ENCODE measurements at places on chromosomes 6 and 20.

GRCh38 chr20:13312300-13312699, 91.2 kb downstream of the ISM1 start:
- no peak for DNase-seq

- no peak for DNase-seq
Measured at GRCh38 chr6:160863782-160864181, 127.8 kb upstream of the MAP3K4 start.

- DNase-seq = no peak
Measured at GRCh38 chr20:2122936-2123335, 21.3 kb downstream of the STK35 start.

DNA sequence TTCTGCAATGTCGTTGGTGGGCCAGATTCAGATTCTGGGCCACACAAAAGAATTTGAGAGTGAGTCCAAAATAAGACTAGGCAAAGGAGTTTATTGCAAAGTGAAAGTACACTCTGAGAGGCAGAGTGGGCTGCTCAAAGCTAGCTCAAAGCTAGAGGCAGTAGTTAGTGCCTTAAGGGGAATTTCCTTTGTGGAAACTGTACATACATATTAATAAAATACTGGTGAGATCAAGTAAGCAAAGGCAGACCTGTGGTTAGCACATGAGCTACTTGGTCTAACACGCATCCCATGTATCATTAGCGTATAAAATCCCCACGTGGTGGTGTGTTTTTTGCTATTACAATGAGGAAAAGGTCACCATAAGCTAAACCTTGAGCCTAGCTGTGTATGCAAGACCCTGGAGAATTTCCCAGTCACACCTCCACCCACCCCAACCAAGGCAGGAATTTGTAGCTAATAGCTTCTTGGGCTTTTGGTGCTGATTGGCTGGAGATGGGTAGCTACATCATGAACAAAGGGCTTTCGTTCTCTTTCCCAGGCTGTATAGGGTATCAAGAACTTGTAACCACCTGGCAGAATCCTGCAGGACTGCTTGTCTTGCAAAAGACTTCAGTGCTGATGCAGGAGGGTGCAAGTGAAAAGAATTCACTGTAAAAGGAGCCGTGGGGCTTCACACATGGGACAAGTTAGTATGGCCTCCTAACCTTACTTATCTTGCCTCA, 14.7 kb upstream of the TRIM26 start:
- no peak for DNase-seq

- no peak for DNase-seq
Measured at GRCh38 chr6:166056637-166057036, 111.0 kb downstream of the TBXT start.

Measured in stimulated activated CD4-positive, alpha-beta T cell treated with anti-CD3 and anti-CD28 coated beads, Interleukin-15, amount 100 ng/mL, for 1 hour (primary cell).